Activated naive CD4-positive, alpha-beta T cell treated with anti-CD3 and anti-CD28 coated beads, Interleukin-2, amount 50 U/mL, for 72 hours (primary cell): ENCODE measurements at places on chromosomes 7 and 10. TPM values are rescaled to one million over a fixed set of nuclear protein-coding genes. Genes with fewer than 3 reads are reported as not detected.

Gene PLPP4
- not detected for total RNA-seq

Gene ADCYAP1R1
- not detected for total RNA-seq

Gene XPNPEP1
- 118 TPM for total RNA-seq

Gene RSU1
- total RNA-seq = 52.0 TPM

Gene OTUD1
- total RNA-seq = 13.3 TPM

Gene PON3
- not detected for total RNA-seq

Gene AIFM2
- total RNA-seq = 10.5 TPM

Gene FAM25G
- total RNA-seq = not detected

Gene POT1
- 46.0 TPM for total RNA-seq

Gene GDF2
- total RNA-seq = not detected
